ENCODE measurements at places on chromosomes 7 and 10.

GRCh38 chr7:74028321-74028838 lies 407 bp downstream of the ELN start:
- no peak for DNase-seq

- DNase-seq, result no peak
Measured at GRCh38 chr7:29649028-29649716, 85.5 kb downstream of the PRR15 start.

GRCh38 chr7:93212881-93213280 lies 13.4 kb downstream of the HEPACAM2 start:
- DNase-seq, result no peak

DNA sequence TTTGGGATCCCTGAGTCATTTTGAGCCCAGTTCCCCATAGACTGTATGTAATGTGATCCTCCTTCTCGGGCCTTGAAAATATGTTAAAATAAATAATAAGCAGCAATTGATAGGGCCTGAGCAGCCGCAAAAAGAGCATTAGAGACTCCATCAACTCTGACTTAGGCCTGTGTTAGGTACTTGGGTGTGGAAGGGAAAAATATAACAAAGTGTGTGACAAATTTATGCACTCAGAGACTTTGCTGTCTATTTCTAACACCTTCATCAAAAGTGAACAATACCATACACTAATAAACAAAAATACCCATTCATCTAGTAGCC lies 31.4 kb upstream of the HABP2 start:
- DNase-seq, result no peak

GRCh38 chr7:142108728-142109505 lies 2.6 kb upstream of the MGAM2 start:
- DNase-seq, result no peak

DNA sequence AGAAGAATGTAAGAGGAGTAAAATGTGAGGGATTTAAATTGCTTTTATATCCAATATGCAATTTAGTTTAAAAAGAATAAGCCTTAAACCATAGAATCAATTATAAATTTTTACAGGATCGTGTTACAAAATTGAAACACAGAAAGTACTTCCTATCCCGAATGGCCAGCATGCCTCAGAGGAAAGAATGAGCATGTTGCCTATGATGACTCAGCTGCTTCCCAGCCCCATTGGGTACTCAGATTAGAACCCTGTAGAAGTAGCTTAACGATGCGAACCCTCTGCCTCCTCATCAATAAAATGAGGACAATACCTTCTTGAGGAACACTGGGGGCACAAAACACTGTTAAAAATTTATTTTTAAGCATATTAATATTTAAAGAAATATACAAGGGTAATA lies 113.4 kb upstream of the CDK1 start:
- DNase-seq, result no peak

DNA sequence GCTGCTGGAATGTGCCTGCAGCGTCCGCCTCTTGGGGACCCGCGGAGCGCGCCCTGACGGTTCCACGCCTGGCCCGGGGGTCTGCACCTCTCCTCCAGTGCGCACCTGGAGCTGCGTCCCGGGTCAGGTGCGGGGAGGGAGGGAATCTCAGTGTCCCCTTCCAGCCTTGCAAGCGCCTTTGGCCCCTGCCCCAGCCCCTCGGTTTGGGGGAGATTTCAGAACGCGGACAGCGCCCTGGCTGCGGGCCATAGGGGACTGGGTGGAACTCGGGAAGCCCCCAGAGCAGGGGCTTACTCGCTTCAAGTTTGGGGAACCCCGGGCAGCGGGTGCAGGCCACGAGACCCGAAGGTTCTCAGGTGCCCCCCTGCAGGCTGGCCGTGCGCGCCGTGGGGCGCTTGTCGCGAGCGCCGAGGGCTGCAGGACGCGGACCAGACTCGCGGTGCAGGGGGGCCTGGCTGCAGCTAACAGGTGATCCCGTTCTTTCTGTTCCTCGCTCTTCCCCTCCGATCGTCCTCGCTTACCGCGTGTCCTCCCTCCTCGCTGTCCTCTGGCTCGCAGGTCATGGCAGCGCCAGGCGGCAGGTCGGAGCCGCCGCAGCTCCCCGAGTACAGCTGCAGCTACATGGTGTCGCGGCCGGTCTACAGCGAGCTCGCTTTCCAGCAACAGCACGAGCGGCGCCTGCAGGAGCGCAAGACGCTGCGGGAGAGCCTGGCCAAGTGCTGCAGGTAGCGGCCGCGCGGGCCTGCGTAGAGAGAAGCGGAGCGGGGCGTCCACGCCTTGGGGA lies 645 bp downstream of the SLC26A4 start:
- no peak for DNase-seq

DNA sequence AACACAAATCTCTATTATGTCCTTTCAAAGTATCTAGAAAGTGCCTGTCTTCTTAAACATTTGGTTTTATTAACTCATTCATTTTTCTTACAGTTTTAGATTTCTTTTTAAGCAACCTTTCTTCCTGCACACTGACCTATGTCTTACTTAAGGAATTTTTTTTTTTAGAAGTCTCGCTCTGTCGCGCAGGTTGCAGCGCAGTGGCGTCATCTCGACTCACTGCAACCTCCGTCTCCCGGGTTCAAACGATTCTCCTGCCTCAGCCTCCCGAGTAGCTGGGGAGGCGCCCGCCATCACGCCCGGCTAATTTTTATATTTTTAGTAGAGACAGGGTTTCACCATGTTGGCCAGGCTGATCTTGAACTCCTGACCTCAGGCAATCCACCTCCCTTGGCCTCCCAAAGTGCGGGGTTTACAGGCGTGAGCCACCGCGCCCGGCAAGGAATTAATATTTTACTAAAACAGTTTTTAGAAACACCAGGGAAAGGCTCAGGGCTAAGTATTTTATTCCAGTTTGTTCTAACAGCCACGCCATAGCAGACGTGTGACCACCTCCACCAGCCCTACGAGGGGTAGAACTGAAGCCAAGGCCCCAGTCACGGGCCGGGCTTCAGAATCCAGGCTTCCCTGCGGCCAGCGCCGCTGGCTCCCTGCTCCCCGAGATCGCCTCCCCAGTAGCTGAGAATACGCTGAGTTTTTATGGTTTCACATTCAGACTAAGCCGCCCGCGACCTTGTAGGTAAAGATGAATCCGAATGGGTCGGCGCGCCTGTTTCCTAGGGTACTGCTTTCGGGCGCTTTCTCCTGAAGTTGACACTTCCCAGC lies 941 bp upstream of the LUC7L2 start:
- no peak for DNase-seq

DNA sequence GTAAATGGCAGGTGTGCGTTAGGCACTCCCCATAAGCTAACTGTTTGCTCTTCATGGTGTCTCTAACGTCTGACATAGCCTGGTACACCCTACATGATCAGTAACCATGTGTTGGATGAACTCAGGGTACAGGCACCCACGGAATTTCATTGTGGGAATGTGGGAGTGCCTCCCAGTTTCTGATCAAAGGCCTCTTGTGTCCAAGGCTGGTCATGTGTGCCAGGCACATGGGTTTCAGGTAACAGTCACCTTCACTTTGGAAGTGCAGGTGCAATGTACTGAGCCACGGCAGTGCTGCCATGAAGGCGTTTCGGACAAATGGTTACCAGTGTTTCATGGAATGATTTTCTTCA lies 298.3 kb downstream of the DNAJB6 start:
- no peak for DNase-seq

- no peak for DNase-seq
Measured at GRCh38 chr7:157565981-157566630, 229.3 kb downstream of the DNAJB6 start.

DNA sequence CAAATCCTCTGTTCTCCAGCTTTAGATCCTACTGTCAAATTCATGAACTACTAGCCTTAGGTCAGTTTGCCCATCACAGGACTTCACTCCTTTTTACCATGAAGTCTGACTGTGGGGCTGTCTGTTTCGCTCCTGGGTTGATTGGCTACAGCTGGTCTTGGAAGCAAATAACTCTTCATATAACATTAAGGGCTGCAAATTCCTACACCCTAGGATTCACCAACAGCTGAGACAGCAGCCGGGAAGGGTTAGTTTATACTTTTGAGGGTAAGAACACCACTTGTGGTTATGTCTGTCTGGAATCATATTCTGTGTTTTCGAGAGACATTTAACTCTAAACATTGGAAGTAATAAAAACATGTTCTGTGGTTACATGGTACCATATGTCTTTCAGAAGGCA lies 55.9 kb upstream of the KIAA1217 start:
- DNase-seq, result no peak

DNA sequence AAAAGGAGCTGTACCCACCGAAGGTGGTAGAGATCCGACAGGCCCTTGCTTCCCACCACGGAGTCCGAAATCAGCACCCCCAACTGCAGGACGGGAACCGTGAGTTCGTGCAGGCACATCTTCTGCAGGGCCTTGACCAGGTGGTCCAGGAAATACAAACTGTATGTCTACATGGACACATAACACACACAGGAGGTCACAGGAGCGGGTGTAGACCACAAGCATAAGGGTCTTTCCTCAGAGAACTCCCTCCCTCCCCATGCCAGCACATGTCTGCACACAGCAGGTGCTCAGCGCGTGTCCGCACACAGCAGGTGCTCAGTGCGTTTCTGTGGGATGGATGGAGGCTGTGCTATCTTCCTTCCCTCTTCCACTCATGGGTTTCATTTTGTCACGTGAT lies 69.7 kb downstream of the CFAP46 start:
- DNase-seq, result no peak

DNA sequence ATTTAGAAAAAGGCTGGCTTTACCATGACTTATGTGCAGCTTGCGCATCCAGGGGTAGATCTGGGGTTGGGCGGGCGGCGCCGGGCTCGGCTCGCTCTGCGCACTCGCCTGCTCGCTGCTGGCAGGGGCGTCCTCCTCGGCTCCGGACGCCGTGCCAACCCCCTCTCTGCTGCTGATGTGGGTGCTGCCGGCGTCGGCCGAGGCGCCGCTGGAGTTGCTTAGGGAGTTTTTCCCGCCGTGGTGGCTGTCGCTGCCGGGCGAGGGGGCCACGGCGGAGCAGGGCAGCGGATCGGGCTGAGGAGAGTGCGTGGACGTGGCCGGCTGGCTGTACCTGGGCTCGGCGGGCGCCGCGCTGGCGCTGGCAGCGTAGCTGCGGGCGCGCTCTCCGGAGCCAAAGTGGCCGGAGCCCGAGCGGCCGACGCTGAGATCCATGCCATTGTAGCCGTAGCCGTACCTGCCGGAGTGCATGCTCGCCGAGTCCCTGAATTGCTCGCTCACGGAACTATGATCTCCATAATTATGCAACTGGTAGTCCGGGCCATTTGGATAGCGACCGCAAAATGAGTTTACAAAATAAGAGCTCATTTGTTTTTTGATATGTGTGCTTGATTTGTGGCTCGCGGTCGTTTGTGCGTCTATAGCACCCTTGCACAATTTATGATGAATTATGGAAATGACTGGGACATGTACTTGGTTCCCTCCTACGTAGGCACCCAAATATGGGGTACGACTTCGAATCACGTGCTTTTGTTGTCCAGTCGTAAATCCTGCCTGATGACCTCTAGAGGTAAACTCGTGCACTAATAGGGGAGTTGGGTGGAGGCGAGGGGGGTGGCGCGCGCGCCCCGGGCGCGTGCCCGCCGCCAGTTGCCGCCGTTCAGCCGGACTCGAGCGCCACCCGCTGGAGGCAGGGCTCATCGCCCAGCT lies at the start of gene HOXA5:
Gene HOXA5, minus strand, starts transcription at position 659 of the 927 bp plus-strand sequence. Its CDS starts 74 bp downstream, at position 585.
- DNase-seq, result no peak

DNA sequence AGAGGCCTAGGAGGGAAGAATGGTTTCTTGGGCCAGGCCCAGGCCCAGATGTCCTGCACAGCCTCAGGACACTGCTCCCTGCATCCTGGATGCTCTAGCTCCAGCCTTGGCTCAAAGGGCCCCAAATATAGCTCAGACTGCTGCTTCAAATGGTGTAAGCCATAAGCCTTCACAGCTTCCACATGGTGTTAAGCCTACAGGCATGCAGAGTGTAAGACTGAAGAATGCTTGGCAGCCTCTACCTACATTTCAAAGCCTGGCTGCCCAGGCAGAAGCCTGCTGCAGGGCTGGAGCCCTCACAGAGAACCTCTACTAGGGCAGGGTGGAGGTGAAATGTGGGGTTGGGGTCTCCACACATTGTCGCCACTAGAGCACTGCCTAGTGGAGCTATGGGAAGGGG lies 118.1 kb downstream of the TPK1 start:
- no peak for DNase-seq

DNA sequence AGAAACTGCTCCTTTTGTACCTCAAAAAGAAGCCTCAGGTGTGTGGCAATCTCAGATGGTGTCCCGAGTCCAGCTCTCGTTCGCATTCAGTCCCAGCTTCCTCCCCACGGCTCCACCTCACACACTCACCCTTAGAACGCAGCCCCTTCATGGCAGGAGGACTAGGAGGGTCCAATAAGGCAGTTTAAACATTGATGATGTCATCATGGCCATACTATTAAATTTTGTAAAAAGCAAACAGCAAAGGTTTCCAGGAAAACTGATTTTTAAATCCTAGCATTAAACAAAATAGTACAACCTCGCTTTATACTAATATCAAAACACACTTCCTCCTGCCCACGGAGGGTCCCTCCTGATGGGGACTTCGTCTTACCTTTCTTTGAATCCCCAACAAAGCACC lies 133.0 kb downstream of the ADAM12 start:
- no peak for DNase-seq

GRCh38 chr7:68478326-68478725 lies 1119.9 kb upstream of the AUTS2 start:
- no peak for DNase-seq

GRCh38 chr7:131924857-131925256 lies 368.4 kb upstream of the PODXL start:
- no peak for DNase-seq

DNA sequence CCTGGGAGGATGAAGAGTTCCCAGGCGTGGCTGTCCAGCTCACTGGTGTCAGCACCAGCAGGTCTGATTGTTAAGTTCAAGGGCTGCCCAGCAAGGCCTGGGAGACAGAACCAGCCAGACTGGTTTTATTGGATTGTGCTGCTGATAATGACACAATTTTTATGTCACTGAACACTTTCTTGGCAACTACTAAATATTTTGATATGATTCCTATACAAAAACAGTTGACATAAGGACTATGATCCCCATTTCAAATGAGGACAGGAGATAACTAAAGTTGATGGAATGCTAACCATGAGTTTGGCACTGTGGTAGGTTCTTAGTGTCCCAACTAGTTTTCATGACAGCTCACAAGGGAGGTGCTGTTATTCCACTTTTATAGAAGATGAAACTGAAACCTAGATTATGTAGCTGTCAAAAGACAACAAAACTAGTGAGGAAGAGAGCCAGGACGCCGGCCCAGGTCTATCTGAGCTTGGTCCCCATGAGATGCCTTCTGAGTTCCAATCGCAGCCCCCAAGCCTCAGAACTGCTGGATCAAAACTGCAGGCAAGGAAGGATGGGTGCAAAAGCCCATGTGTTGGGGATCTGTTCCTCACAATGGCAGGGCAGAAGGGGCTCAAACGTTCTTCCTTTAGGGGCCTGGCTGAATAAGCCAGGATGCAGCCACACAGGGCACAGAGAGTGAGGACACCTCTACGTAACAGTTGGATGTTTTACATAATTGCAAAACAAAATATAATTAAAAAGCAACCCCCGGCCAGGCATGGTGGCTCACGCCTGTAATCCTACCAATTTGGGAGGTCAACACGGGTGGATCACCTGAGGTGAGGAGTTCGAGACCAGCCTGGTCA lies 52.8 kb downstream of the COBL start:
- no peak for DNase-seq

DNA sequence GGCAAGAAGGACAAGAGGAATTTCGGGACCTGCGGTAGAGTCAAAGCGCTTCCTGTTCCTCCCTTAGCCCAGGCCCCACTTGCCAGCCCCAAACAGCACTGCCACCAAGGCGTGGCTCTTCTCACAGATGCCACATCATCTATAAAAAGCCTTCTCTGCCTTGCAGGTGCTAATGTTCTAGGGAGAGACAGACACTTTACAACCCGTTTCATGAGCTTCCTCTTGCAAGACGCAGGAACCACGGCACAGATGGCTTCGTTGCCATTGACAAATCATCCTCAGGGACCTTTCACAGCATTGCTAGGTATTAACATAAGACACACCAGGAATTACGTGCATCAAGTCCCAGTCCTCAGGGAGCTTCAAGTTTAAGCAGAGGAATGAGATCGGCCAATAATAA lies 180.9 kb downstream of the JCAD start:
- no peak for DNase-seq

Data from activated CD8-positive, alpha-beta memory T cell treated with anti-CD3 and anti-CD28 coated beads for 4 hours (primary cell).